Activated CD8-positive, alpha-beta memory T cell treated with anti-CD3 and anti-CD28 coated beads for 4 hours (primary cell): ENCODE measurements at places on chromosomes 2 and 18.

DNA sequence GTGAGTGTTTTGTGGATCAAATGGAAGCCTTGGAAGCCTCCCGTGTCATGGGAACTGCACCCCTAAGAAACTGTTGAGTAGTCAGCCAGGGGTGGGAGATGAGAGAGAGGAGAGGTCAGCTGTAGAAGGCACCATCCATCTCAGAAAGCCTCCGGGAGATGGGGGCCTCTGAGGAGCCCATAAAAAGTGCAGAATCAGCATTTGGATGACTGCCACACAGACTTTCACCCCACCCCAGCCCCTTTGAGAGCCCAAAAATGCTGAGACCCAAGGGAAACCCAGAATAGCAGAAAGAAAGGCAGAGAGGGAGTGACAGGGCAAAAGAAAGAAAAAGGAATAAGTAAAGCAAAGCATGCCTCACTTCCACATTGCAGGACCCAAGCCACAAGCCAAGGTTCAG is 443.1 kb upstream of the ZEB2 start:
- DNase-seq: no peak

- DNase-seq: no peak
These were observed 1.6 kb upstream of the RAB11FIP5 start for GRCh38 chr2:73114273-73114867.

DNA sequence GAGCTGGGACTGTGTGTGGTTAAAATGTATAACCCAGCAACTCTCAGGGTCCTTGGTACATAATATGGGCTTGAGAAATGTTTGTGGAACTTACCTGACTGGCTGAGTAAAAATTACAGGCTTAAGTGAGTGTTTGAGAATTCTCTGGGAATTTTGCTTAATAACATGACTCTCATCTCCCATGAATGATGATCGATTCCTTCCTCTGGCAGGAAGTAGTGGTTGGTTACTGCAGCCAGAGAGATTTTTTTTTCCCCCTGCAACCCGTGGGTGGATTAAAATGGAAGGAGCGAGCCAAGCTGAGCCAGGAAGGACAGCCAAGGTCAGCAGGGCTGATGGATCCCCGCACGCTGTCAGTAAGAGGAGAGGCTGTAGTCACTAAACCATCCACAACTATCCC is 40.6 kb upstream of the RFX8 start:
- DNase-seq: no peak

DNA sequence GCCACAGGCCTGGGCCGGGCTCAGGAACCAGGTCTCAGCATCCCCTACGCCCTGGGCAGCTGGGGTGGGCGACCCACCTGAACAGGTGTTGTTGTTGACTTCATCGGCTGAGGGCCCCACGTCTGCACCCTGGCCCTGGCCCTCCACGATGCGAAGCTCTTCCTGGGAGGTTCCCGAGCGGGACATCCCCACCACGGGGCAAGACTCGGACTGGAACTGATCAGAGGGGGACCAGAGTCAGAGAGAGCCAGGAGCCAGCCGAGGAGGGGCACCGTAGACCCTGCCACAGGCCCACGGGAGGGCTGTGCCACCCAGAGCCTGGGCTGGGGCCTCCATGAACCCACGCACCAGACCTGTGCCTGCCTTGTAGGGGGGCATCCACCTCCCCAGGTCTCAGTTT is 54.3 kb downstream of the AQP12A start:
- DNase-seq: no peak

- no peak for DNase-seq
These were observed 38.0 kb downstream of the RNF152 start for GRCh38 chr18:61854578-61855448.

- no peak for DNase-seq
These were observed 112.9 kb downstream of the CDK15 start for GRCh38 chr2:201919308-201919634.

DNA sequence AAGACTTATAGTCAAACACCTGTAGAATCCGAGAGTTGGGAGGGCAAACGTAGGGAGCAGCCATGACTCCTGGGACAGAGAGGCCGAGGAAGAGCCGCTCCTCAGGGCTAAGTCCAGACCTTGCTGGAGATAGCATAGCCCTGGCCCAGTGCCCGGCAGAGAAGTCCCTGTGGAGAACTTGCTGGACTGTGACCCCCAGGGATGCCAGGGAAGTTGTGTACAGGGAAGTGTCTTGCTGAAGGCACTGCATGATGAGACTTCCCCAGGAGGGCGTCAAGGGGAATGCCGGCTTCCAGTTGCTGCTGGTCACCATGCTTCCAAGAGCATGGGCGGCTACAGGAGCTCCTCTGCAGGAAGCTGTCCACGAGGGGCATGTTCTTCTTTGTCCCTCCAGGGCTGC is 8.6 kb upstream of the CNDP1 start:
- DNase-seq: no peak

GRCh38 chr18:76370686-76371085 is 124.4 kb downstream of the ZNF516 start:
- no peak for DNase-seq

DNA sequence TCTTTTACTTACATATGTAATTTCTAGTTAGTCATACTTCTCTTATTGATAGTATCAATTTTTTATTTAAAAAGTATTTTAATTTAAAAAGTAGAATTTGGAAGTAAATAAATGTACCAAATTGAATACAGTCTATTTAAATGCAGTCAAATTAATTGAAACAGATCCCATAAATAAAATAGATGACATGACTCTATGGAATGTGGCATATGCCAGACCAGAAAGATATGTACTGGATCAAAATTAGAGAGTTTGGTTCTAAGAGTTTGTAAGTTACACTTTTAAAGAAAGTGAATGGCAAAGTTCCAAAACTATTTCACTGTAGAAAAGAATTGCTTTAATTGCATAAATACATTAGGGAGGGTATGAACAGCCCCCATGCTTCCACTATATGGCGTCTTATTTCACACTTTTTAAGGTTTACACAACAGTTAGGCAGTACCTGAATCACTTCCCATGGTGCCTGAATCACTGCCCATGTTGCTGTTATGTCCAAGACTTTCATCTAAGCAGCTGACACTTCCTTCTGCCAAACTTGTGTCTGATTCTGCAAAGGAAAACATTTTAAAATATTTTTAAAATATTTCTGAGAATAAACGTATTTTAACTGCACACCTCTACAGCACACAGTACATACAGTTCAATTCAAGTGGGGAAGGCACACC is 25.2 kb downstream of the IFIH1 start:
- DNase-seq: no peak

- DNase-seq: no peak
These were observed 82.2 kb downstream of the SOCS6 start for GRCh38 chr18:70370762-70371733.

DNA sequence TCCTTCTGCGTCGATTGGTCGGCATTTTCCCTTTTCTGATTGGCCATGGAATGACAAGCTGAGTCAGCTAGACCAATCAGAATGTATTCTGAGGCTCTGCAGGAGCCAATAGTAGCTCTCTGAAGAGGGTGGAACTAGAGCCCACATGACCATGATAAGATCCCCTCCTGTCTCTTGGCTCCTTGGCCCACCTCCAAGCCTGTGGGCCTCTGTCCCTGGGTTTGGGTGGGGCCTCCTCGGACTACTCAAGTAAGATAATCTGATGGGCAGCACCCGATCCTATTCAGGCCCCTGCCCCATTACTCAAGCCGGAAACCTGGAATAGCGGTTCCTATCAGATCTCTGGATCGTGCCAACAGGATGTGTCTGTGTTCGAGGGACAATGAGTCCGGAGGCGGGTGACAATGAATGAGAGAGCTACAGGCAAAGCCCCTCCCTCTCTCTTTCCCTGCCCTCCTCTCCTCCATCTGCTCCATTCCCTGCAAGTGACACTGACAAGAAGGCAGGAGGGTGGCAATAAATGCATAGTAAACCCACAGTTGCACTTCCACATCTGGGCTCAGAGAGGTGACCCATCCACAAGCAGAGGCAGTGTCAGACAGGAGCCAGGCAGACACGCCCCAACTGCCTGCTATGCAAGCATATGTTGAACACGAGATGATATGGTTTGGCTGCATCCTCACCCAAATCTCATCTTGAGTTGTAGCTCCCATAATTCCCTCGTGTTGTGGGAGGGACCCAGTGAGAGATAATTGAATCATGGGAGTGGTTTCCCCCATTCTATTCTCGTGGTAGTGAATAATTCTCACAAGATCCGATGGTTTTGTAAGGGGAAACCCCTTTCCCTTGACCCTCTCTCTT is 114.7 kb downstream of the TNS1 start:
- no peak for DNase-seq

DNA sequence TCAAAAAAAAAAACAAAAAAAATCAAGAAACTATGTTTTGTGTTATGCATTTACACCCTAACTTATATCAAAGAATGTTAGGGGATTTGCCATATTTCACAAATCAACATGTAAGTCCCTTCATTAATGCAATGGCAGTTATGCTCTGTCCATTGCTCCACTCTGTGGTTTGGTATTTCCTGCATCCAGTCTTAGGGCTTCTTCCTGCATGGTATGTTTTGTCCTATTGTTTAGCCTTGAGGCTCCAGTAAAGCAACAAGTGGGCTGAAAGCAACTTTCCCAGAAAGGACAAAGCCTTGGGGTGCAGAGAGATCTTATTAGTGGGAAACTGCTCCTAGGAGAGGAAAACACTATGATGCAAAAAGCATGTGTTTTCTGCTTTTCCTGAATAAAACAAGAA is 474.1 kb downstream of the IRS1 start:
- DNase-seq: no peak

GRCh38 chr2:158197940-158198339 is 96.3 kb downstream of the UPP2 start:
- no peak for DNase-seq

DNA sequence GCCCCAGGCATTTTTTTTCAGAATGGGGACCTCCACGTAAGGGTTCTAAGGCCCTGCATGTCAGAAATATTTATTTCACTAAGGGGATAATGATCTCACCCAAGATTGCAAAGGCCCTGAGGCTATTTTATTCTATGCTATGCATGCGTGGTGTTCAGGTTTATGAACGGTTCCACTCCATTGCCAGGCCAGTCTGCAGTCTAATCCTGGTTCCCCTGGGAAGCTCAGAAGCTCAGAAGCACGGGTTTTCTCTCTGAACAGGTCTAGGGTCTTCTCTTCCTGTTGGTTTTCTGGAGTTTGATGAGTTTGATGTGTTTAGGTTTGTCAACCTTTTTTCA is 256.4 kb upstream of the PXDN start:
- no peak for DNase-seq

DNA sequence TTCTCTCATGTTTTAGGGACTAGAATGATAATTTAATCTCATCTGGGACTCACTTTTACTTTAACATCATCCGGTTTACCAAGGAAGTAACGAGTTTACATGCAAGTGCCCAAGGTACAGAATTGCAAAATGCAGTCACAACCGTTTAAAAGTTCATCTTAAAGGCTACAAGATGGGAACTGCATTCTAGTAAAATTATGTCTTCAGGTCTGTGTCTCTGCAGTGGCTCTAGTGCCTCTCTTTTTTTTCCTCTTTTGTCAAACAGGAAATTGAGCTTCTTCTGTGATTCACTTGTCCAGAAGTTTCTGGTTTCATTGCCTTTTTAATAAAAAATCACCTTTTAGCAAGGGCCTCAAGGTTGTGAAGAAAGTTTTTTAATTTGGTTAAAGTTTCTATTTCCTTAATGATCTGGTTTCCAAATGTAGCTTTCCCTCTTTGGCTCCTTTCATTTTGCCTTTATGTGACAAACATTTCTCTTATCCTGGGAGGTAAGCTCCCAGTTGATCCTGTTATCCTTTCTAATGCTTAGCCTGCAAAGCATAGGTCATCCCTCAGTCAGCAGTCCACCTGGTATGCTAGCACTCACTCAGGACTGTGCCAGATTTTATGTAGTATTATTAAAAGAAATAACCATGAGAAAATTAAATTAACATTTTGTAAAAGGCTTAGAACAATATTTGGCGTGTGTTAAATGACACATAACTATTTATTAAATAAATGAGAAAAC is 2.4 kb downstream of the GLS start:
- no peak for DNase-seq
